ENCODE measurements at places on chromosomes 13 and 19.

- peak; percentile 29 for DNase-seq
Measured at GRCh38 chr19:18203408-18203862, 407 bp downstream of the RAB3A start.

GRCh38 chr19:12913851-12914690 lies 5.0 kb downstream of the SYCE2 start:
- no peak for DNase-seq

GRCh38 chr19:47310819-47311218 lies 1.2 kb downstream of the C5AR1 start:
- no peak for DNase-seq

GRCh38 chr13:101520672-101521071 lies 68.2 kb downstream of the ITGBL1 start:
- DNase-seq: no peak

DNA sequence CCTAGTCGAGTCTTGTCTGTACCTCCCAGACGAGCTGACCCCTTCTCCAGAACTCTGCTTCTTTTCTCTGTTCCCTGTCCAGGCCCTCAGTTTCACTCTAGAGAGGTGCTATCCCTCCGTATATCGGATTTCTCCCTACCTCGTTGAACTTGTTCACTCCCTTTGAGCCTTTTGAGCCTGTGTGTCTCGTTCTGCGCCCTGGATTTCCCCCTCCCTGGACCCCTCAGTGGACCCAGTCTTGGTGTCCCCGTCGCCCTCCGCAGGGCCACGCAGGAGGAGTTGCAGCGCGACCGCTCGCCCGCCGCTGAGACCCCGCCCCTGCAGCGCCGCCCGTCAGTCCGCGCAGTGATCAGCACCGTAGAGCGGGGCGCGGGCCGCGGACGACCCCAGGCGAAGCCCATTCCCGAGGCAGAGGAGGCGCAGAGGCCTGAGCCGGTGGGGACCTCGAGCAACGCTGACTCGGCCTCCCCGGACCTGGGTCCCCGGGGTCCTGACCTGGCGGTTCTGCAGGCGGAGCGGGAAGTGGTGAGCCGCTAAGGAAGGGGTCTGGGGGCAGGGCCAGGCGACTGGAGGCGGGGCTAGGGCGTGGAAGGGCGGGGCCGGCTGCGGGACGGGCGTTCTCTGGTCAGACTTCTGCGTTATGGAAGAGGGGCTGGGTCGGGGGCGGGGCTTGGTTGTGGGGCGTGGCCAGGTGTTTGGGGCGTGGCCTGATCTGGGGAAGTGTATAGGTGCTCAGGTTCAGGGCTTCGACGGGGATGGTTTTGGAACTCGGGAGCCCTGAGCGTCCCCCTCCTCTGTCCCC lies 5.5 kb downstream of the EPS8L1 start:
- peak; percentile 80 for DNase-seq

- no peak for DNase-seq
Measured at GRCh38 chr19:8257052-8257443, 47.9 kb downstream of the CERS4 start.

GRCh38 chr13:109610517-109610916 lies 175.9 kb downstream of the IRS2 start:
- no peak for DNase-seq

GRCh38 chr13:21486322-21486721 lies 27.2 kb upstream of the ZDHHC20 start:
- no peak for DNase-seq

- DNase-seq: peak; percentile 9
Measured at GRCh38 chr13:75481176-75482069, 546 bp downstream of the TBC1D4 start.

DNA sequence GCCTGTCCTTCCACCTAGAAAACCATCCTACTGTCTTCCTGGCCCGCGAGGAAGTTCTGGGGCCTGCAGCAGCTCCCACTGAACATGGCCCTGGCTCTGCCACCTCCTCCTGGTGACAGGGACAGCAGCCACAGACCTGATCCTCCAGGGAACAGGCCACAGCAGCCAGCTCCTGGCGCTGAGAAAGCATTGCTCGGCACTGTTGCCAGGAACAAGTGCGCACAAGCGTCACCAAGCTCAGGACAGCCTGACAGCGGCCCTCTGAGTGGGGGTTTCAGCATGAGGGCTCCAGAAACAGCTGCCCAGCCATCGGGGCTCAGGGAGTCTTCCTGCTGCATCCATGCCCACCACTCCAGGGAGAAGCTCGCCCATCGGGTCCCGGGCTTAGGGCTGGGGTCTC lies 21.9 kb downstream of the AP3D1 start:
- DNase-seq: no peak

DNA sequence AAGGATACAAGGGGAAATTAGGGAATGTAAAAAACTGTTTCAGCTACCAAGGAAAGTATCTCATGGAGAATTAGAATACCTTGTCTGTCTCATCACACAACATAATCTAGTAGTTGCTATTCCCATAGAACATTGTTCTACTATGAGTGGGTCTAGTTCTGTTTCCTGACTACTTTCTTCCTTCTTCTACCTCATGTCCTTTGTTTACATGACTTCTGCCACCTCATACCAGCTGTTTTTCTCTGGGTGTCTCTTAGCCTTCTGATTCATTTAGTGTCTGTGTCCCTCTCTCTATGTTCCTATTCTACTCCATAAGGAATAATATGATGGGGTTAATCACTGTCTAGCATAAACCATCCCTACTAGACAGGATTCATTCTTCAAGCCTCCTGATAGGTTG lies 887.3 kb downstream of the DIAPH3 start:
- DNase-seq: no peak

GRCh38 chr19:42089191-42089750 lies 13.3 kb downstream of the ZNF574 start:
- no peak for DNase-seq

GRCh38 chr13:94711561-94712286 lies 621 bp downstream of the SOX21 start:
- DNase-seq: no peak

GRCh38 chr13:80336370-80336769 lies 4.6 kb downstream of the SPRY2 start:
- no peak for DNase-seq

DNA sequence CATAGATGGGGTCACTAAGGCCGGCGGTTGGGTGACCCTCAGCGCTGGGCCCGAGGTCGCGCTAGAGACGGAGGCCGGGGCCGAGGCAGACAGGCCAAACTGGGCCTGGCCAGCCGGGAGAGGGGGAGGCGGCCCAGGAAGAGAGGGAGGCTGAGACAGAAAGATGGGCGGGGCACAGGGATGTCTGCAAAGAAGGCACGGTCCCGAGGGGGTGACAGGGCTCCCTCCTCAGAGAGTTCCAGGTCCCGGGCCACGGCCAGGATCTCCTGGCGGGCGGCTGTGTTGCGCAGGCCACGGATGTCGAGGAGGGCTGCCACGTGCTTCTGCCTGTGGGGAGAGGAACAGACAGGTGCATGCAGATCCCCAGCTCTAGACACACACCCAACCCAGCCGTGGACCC lies 32.2 kb downstream of the EXOC3L2 start:
- no peak for DNase-seq

DNA sequence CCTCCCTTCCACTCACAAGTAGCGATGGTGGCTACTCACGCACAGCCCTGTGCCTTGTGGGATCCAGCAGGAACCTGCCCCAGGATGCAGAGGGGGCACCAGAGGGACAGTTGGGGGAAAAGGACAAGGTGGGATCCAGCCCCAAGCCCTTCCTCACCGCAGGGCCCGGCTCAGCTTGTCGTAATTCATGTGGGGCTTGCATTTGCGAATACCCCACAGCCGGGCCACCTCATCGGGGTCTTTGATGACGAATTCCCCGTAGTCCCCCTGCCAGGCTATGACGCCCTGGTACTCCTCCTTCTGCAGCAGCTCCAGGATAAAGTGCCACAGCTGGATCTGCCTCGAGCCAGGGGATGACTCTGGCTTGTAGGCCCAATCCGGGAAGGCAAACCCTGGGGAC lies 18.5 kb downstream of the ERFL start:
- DNase-seq: no peak

GRCh38 chr19:2782329-2782935 lies 641 bp downstream of the SGTA start:
- DNase-seq: no peak

- no peak for DNase-seq
Measured at GRCh38 chr19:11361771-11362731, 6.8 kb downstream of the PLPPR2 start.

- DNase-seq: no peak
Measured at GRCh38 chr13:23715762-23716235, 145.6 kb downstream of the TNFRSF19 start.

DNA sequence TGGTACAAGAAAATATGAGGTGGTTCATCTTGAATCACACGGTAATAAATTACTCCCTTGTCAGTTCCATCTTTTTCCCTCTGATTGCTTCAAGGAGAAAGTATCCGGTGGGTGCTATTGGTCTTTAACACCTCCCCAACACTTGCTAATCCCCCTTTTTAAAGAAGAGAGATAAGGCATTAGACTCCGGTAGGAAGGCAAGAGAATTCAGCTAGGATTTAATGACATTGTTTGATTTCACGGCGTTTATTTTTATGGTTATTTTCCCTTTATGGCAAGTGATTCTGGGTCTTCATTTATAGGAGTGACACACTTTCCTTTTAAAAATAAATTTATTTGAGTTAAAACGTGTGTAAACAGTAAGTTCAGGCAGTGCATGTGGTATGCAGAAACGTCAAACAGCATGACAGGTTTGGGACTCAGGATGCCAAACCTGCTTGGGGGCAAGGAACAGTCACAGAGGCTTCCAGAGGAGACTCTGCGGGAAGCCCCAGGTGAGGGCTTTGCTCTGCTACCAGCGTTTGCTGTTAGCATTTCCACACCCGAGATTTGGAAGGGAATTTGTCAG lies 36.5 kb downstream of the TSHZ3 start:
- DNase-seq: no peak

DNA sequence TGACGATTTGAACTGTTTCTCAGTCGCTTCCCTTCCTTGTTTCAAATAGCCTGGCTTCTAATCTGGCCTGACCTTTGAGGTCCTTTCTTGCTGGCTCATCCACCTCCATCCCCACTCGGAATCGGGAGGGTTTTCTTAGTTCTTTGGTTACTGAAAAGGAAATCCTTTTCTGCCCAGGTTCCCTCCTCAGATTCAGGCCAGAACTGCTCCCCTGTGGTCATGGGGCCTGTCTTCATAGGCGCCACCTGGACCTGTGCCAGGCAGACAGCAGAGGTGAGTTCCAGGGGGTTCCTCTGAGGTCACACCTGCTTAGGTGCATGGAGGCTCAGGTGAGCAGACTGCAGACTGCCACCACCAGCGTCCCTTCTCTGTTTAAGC lies 62.4 kb downstream of the AKAP11 start:
- DNase-seq: no peak

DNA sequence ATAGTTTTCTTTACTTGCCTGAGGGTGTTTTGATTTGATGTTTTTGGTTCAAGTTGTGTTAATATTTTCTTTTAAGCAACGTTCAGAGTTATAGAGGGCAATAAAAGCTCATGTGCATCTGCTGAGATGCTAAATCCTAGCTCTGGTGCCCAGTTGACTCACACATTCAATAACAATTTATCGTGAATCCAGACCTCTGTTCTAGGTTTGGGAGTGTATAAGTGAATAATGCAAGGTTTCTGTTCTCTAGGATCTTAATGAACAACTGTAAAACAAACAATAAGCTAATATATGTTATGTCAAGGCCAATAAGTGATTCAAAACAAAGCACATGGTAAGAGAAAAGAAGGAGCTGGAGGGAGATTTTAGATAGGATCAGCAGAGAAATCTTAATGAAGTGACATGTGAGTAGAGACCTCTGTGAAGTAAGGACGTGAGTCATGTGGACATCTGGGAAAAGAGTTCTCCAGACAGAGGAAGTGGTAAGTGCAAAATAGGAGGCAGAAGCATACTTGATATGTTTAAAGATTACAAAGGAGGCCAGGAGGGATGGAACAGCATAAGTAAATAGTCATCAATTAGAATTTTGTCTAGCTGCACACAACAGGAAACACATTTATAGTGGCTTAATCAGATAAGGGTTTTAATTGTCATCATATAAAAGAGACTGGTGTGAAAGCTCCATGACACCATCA lies 278.5 kb upstream of the HTR2A start:
- DNase-seq: no peak

GRCh38 chr13:100541897-100542825 lies 46.4 kb downstream of the GGACT start:
- no peak for DNase-seq

GRCh38 chr13:28421676-28422410 lies 73.1 kb downstream of the FLT1 start:
- DNase-seq: no peak

- DNase-seq: no peak
Measured at GRCh38 chr19:18708452-18709231, 25.2 kb downstream of the CRTC1 start.

DNA sequence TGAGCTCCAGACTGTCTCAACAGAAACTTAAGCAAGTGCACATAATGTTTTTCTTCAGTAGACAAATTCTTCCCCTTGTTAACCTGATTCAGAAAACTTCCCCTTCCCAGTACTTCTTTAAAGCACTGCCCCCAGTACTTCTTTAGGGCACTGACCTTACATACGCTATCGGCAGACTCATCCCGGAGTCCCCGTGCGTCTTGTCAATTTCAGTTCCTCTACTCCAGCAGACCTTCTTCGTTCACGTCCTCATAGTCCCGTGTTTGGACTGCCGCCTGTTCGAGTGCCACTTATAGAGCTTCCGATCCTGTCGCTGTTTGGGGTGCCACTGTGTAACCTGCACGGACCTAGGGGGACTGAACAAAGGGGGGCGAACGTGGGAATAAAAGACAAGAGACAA lies 29.0 kb downstream of the ZNF627 start:
- DNase-seq: no peak

DNA sequence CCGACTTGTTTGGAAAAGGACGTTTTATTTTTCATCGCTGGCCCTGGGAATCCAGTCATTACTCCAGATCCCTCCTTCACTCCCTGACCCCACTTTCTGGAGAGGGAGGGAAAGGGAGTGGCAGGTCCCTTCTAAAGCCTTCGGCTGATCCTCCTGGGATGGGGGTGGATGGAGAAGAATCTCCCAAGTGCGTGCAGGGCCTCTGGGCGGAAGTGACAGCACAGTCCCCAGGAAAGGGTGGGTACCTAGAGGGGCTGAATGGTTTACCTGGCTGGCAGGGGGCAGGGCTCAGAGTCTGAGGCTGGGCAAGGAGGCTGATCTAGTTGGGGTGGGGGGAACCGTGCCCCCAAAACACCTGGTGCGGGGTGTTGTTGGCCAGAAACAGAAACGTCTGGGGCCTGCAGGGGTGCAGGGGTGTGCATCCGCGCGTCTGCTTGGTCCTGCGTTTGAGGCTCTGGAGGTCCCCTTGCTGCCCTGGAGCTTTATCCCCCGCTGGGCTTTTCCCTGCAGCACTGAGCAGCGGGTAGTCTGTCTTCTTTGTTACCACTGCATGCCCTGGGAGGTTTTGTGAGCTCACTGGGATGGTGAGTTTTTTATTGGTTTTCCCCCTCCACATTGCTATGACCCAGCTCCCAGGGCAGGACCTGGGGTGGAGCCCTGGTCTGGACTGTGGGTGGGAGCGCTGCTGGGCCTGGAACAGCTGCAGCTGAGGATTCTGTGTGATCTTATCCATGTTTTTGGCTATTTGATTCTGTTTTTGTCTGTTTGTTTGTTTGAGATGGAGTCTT lies 3.0 kb upstream of the ZNF628 start:
- DNase-seq: no peak

DNA sequence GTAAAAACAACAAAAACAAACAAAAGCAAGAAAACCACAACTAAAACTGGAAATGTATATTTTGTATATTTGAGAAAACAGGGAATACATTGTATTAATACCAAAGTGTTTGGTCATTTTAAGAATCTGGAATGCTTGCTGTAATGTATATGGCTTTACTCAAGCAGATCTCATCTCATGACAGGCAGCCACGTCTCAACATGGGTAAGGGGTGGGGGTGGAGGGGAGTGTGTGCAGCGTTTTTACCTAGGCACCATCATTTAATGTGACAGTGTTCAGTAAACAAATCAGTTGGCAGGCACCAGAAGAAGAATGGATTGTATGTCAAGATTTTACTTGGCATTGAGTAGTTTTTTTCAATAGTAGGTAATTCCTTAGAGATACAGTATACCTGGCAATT lies 17.1 kb downstream of the KLF5 start:
- DNase-seq: no peak
